ENCODE measurements at places on chromosomes 3 and 15.

- DNase-seq, result no peak
Measured at GRCh38 chr3:148714521-148714920, 16.8 kb downstream of the AGTR1 start.

DNA sequence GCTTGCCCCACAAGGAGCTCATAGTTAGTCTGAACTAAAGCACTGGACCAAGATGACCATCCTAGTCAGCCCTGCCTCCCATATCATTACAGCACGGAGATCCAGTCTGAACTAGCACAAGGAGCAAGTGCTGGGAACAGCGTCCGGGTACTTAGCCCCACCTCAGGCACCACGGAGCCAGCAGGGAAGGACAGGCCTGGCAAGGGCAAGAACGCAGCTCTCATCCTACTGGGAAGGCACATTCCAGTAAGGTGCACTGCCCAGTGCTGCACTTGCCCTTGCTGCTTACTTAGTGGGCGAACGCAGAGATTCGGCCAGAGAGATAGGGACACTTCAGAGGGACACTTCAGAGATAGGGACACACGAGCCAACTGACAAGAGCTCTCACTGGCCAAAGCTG lies 27.6 kb downstream of the SEC61A1 start:
- DNase-seq, result no peak

- no peak for DNase-seq
Measured at GRCh38 chr15:96421178-96421601, 90.7 kb downstream of the NR2F2 start.

DNA sequence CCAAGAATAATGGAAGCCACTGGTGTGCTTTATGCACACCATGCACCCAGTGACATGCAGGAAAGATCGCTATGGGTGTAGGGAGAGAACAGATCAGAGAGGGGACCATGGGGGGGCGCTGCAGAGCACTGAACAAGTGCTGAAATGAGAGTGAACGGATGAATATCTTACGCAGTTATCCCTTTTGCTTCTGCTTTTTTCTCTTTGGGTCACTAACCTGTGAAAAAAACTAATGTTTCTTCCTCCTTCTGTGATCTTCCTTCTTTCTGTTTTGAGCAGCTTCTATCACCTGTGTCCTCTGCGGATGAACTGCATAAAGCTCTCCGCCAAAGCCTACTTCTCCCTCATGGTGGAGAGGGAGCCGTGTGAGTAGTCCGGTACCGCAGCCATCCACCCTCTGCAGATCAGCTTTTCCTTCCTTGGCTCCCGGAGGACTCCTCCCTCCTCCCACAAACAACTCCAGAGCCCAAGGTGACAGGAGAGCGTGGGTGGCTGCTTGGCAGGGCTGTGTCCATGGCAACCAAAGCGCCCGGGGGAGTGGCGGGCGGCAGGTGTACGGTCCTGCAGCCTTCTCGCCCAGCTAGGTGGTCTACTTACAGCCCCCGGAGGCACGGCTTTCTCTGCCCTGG lies 106.2 kb downstream of the DGKG start:
- DNase-seq, result no peak

DNA sequence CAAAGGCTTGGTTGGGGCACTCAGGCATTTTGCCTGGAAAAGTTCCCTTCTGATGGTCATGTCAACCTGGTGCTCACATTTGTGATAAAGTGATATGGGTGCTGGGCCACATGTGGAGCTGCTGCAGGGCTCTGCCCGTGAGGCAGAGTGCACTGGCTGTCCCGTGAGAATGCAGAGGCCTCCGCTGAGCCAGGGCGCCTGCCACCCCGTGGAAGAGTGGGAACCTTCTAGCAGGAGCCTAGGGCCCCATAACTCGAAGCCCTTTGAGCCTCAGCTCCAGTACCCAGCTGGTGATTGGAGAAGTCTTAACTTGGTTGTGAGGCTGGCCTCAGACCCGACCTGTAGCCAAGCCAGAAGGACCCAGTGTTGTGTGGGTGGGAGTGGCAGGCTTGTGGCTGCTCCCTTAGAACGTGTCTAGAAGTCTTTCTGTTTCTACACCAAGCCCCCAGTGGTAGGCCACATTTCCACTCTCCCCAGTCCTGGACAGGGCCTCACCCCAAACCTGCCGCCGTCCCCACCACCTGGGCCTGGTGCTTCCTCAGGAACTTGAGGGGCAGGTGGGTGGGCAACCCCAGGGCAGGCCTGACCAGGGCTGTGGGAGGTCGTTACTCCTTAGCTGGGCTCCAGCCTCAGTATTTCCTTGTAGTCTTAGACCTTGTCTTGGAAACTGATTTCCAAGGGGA lies 19.7 kb downstream of the SEC61A1 start:
- DNase-seq, result no peak

- no peak for DNase-seq
Measured at GRCh38 chr3:171971919-171972514, 67.4 kb upstream of the FNDC3B start.

- no peak for DNase-seq
Measured at GRCh38 chr3:50245831-50246516, 10.0 kb downstream of the GNAI2 start.

DNA sequence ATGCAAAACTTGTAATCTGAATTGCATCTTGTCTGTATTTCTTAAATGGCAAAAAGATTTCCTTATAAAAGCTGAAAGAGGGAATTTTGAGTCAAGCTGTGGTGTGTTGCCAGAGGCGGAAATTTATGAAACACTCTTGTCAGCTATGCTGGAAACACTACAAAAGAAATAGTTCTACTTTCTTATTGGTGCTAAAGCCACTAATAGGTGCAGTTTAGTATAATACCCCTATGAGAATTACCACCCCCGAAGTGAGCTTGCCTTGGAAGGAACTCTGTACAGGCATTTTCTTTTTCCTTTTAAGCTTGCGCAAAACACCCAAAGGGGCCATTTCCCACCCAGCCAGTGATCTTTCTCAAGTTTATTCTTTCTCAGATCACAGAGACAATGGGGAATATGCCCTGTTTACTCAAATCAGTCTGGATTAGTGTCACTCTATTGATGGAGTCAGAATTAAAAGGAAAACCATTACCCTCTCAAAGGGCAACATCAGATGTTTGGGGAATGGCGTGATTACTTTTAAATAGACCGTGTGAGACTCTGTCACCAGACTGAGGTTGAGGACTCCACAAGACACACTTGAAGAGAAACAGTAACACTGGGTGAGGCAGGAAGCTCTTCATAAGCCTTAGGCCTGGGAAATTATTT lies 166.0 kb downstream of the TP63 start:
- no peak for DNase-seq

GRCh38 chr15:61748529-61748928 lies 311.7 kb downstream of the VPS13C start:
- no peak for DNase-seq

DNA sequence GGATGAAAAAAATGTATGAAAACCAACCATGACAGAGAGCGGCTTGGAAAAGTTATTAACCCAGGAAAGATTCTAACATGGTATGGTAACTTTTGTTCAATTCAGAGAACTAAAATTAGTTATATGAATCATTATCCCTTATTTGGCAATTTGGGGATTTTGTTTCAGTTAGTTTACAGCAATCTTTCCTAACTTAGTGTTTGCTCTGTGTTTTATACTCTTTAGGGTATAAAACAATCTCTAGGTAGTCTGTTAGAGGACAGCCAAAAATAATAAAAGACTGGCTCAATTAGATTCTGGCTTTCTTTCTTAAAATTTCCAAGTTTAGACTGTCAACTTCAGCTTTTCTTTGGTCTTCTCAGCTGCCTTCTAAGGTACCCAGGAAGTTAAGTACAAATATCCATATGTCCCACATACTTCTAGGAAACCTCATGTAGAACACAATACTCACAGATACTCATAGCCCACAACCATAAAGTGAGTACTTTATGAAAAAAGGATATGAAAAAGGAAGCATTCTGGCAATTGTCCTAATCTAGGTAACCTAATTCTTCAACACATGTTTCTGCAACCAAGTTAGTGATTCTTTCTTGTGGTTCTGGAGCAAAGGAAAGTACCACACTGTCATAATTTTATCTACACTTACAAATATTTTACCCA lies 849.3 kb downstream of the ROBO1 start:
- no peak for DNase-seq

DNA sequence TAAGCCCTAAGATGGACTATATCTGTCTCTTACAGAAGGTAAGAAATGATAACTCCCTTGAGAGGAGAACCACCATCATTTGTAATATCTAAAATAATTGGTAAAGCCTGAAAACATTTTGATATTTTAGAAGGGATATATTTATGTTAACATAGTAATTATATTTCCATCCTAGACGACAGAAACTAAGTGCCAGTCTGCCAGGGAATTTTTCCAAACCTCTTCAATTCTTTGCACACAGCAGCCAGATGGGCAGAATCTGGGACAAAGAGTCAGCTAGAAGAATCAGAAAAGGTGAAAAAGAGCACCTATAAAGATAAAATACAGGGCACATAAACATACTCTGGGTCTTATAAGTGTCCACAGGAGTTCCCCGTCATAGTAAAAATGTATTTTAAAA lies 70.0 kb upstream of the CBLB start:
- no peak for DNase-seq

GRCh38 chr3:39075910-39076309 lies 24.1 kb downstream of the WDR48 start:
- no peak for DNase-seq

GRCh38 chr3:147191795-147192385 lies 214.5 kb downstream of the ZIC4 start:
- no peak for DNase-seq

- DNase-seq, result no peak
Measured at GRCh38 chr15:72358121-72358520, 17.7 kb downstream of the HEXA start.

DNA sequence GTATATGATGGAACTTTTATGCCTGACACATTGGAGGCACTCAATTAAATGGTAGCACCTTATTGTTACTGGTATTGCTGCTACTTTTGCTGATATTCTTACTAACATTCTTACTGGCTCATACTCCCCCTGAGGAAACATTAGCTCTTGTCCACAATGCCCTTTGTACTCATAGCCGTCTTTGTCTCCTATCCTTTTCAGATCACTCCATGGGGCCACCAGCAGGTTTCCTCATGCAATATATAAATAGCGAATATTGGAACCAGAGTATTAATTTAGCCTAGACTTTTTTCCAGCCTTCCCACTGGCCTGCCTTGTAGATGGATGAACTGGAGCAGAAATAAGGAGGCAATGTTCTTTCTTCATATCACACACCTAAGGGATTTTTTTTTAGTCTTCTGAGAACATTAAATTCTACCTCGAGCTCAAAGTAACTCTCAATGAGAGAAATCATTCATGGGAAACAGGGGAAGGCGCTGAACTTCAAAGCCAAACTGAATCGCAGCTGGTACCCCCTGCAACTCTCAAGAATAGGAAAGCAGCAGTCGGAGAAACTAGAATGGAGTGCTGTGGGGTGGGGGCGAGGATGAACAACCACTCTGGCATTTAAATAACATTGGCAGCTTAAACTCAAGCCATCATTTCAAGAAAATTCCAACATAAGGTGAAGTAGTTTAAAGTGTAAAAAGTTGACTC lies 300.3 kb downstream of the TAFA4 start:
- DNase-seq, result no peak

- DNase-seq, result no peak
Measured at GRCh38 chr3:99394831-99395778, 243.3 kb upstream of the COL8A1 start.

- DNase-seq, result no peak
Measured at GRCh38 chr3:98013411-98014267, 21.5 kb downstream of the GABRR3 start.

GRCh38 chr15:28876131-28876844 lies 9.5 kb upstream of the APBA2 start:
- DNase-seq, result no peak

GRCh38 chr15:40844696-40845030 lies 815 bp downstream of the SPINT1 start:
- DNase-seq, result no peak

GRCh38 chr3:156609546-156609945 lies 54.6 kb upstream of the SSR3 start:
- DNase-seq, result no peak

GRCh38 chr3:129161860-129162271 lies 1.0 kb upstream of the ISY1 start:
- DNase-seq, result no peak

DNA sequence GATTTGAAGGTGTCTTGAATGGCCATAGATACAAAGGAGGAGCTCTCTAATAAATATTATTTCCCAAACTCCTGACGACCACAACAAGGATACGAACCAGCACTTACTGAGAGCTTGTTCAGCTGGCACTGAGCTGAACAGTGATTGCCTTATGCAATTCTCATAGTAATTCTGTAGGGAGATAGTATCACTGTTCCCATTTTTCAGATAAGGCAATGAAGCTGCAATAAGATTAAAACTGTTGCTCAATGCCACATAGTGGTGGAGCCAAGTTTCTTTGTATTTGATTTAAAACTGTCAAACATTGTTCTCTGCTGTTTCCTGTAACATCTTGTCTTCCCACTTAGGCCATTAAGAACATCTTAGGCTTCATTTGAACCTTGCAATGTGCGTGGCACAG lies 163.9 kb downstream of the RPLP1 start:
- DNase-seq, result no peak

DNA sequence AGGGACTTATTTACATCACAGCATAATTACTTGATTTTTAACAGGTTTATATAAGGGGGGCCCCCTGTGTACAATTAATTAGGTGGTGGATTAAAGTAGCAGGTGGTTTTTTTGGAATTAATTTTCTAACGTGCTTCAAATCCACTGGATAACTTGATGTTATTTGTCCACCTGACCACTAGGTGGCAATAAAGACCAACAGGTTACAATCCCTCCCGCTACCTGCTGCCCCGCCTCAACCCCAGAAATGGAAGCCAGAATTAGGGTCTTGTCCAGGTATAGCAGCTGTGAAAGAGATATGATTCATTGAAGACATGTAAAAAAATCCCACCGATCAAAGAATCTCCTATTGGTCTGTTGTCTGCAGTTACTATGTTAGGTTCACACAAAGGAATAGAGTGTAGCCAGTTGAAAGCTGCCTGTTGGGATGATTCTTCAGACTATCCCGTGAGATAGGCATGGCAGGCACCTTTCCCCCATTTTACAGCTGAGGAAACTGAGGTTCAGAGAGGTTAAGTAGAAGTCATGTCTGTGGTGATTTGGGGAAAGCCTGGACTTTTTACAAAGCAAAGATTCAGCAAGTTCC lies 44.0 kb downstream of the MFSD1 start:
- peak; percentile 36 for DNase-seq

DNA sequence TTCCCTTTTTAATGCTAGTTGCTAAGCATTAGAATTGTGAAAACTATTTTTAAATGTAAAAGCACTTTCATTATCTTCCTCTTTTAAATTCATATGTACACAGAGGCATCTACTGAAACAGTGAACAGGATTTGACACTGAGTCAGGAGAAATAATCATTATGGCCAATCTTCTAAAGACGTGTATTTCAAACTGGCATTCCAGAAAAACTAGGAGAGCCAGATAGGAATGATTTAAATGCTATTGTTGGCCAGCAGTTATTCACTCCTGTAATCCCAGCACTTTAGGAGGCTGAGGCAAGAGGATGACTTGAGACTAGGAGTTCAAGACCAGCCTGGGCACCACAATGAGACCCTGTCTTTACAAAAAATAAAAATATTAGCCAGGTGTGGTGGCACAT lies 67.6 kb upstream of the RAP2B start:
- no peak for DNase-seq

- no peak for DNase-seq
Measured at GRCh38 chr3:17800232-17800631, 57.8 kb upstream of the TBC1D5 start.

GRCh38 chr3:158100681-158101080 lies 5.5 kb downstream of the SHOX2 start:
- DNase-seq, result no peak
